Left forelimb (tissue), 1 donor: ENCODE measurements at places on chromosomes 7 and 10.

DNA sequence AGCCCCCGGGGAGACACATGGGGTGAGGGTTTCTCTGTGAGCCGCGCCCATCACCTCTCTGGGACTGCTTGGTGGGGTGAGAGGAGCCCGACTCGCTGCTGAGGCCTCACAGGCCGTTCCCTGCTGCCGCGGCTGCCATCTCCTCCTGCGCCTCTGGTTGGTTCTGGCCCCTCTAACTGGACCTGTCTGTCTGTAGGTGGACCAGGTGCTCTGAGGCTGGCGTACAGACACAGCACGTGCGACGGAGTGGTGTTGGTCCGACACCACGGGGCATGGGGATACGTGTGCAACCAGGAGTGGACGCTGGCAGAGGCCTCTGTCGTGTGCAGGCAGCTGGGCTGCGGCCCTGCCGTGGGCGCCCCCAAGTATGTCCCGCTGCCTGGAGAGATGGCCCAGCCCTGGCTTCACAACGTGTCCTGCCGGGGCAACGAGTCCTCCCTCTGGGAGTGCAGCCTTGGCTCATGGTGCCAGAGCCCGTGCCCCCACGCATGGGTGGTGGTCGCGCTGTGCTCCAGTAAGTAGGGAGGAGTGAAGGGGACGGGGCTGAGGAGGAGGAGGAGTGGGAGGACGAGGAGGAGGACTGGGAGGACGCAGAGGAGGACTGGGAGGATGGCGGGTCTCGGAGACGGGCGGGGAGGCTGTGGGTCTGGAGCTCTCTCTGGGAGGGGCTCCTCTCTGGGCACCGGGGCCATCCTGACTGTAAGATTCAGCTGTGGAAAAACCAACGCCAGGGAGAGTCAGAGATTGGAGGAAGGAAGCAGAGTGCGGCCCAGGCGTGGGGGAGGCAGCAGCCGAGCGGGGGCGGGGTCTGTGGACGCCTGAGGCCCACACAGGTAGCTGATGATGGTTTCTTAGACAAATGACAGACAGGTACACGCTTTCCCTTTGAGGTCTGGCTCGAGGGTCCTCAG lies 2.6 kb downstream of the SCART1 start:
- DNase-seq: no peak

DNA sequence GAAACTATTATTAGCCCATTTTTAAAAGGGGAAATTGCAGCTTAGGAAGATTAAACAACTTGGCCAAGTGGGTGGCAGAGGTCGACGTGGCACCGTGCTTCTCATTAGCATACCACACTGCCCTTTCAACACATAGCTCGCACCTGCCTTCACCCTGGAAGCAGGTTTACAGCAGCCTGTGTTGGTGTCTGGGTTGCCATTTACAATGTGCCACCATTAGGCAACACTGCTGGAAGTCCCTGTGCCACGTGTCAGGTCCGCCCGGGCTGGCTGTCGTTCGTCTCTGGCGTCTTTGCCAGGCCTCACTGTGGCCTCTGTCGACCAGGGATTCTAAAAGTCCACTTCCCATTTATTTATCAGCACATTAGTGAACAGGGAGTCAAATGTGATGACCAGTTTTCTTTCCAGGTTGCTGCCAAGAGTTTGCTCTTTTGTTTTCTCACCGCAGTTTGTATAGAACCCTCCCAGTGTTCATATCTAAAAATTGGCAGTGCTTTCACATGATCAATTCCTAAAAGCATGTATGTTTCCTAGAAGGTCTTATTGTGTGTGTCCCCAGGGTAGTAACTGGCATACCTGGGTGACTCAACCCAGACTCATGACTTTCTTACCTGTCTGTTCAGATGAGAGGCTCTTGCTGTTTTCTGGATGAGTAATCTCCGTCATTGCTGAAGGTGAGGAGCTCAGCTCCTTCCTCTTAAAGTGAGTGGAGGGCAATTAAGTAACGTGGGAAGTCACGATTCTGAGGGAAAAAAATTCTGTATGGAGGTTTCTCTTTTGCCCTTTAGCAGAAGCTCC lies 9.2 kb downstream of the INSIG1 start:
- DNase-seq: no peak

DNA sequence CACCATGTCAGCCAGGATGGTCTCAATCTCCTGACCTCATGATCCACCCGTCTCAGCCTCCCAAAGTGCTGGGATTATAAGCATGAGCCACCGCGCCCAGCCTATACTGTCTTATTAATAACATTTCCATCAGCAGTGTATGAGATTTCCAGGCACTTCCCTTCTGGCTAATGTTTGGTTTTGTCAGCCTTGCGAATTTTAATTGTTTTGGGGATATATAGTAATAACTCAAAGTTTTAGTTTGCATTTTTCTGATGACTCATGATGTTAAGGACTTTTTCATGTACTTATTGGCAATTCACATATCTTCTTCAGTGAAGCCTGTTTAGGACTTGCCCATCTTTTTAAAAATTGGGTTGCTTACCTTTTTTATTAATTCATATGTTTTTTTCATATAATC lies 76.0 kb downstream of the TMEM270 start:
- no peak for DNase-seq

DNA sequence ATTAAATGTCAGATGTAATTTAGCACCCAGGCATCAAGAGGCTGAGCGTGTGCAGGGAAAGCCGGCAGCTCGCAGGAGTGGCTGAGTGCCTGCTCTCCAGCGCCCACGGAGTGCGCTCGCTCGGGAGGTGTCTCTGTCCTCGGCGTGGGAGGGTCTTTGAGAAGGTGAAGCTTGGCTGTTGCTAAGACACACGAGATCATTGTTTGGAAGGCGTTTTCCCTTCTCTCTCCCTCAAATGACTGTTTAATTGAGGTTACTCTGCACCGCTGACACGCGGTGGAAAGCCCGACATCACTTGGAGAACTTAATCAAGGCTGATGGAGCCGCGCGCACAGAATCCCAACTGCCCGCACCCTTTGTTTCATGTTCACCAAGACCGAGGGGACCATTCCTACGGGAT lies 414.6 kb downstream of the DNAJB6 start:
- DNase-seq: no peak

DNA sequence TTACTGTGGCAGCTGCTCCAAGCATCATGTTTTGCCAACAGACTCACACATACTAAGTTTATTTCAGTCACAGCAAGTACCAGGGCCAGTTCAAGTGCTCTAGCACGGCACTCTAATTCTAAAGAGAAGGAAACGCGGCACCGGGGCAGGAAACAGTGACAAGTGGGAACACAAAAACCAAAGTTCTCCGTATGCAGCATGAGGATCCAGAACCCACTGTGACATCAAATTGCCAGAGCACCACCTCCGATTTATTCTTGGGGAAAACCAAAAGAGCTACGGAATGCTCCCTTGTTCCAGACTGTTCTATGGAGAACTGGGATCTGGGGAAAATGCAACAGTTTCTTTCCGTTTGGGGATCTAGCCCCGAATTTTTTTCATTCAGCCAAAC lies 448 bp upstream of the PTER start:
- no peak for DNase-seq

GRCh38 chr7:6502886-6503285 lies 48.4 kb downstream of the GRID2IP start:
- no peak for DNase-seq

- no peak for DNase-seq
Measured at GRCh38 chr10:73932620-73933112, 21.7 kb downstream of the PLAU start.

- no peak for DNase-seq
Measured at GRCh38 chr7:68205826-68206225, 1209.2 kb downstream of the TYW1 start.

DNA sequence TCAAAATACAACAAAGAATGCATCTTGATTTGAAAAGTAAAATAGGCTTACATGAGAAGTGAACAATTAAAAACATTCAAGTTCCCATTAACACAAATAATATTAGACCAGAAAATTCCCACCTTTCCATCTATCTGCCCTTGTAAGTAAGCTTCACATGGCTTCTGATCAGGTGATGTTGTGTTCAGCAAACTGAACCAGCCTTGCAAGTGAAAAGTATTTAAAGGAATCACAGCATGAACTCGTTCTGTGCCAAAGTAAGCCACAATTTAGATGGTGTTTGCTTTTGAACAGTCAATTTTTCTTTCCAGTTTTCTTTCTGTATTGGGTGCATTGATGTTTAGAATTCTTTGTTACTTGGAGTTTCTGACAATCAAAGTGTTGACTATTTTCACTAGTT lies 347.9 kb downstream of the TNS3 start:
- no peak for DNase-seq

- no peak for DNase-seq
Measured at GRCh38 chr10:79193694-79194382, 125.1 kb downstream of the ZMIZ1 start.

- DNase-seq: no peak
Measured at GRCh38 chr7:143973870-143974416, 19.3 kb downstream of the OR2F1 start.

- DNase-seq: no peak
Measured at GRCh38 chr7:66415659-66416265, 210.6 kb downstream of the TPST1 start.

DNA sequence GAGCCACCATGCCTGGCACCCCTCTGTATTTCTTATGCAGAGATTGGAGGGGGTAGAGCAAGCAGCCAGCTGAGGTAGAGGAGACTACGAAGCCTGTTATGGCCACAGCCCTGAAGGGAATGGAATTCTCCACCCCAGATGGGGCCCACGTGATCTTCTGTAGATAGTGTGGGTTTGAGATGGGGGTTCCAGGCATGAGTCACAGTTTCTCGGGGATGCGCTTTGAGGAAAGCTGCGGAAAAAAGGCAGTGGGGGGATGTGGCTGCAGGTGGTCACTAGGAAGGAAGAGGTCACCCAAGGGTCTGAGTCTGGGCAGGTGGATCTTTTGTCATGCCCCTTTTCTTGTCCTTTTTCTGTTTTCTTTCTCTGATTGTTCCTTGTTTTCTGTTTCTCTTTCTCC lies 11.5 kb downstream of the FAM131B start:
- no peak for DNase-seq

DNA sequence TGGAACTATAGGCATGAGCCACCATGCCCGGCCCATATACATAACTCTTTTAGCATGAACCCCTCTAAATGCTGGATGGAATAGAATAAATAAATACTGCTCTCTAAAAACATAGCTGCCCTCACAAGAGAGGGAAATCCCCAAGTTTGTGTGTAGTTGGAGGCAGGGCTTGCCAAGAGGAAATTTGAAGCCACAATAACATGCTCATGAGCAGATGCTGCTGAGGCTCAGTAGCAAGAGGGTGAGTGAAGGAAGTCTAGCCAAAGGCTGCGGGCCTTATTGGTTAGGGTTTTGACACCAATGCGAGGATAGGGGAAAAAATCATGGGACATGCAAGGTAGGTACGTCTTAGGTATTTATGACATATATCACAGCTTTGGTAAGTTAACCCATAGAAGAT lies 17.3 kb downstream of the TPK1 start:
- DNase-seq: no peak

GRCh38 chr7:123627851-123628250 lies 26.2 kb downstream of the ASB15 start:
- no peak for DNase-seq

- DNase-seq: no peak
Measured at GRCh38 chr10:119243967-119244366, 36.6 kb downstream of the GRK5 start.
